ENCODE measurements at places on chromosomes 2 and 18. TPM values are rescaled to one million over a fixed set of nuclear protein-coding genes. Genes with fewer than 3 reads are reported as not detected.

DNA sequence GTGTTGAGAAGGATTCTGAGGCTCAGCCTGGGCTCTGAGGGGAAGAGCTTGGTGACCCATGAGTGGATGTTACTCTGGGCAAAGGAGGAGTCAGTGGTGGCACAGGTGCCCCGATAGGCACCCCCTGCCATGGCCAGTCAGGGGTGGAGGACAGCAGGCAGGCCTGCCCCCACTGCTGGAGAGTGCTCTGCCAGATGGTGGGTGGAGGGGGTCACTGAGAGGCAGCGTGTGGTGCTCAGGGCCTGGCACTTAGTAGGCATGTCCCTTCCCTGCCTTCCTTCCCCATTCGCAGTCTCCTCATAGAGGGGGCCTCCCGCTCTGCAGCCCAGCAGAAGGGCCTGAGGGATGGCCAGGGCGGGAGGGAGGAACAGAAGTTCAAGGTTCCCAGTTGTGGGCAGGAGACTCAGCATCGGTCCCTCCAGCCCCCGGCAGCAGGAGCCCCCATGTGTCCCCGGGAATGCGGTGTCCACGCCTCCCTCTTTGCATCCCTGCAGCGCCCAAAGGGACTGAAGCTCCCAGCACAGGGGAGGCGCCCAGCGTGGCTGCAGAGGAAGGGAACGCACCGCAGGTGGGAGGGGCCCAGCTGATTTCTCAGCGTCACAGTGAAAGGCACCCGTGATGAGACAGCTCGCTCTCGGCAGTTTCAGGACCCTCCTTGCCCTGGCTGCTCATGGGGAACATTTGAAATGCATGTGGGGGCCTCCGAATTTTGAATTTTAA lies 5.7 kb upstream of the SNED1 start:
- no peak for DNase-seq

Gene ZAP70
- 1.4 TPM for total RNA-seq

- DNase-seq, result no peak
These were observed 158.3 kb downstream of the PRPF40A start for GRCh38 chr2:152559008-152559407.

GRCh38 chr2:15115776-15116175 lies 445.4 kb downstream of the NBAS start:
- DNase-seq, result no peak

GRCh38 chr2:182521453-182522404 lies 94.9 kb upstream of the PDE1A start:
- DNase-seq, result no peak

GRCh38 chr18:54883816-54884604 lies 55.7 kb downstream of the RAB27B start:
- no peak for DNase-seq

DNA sequence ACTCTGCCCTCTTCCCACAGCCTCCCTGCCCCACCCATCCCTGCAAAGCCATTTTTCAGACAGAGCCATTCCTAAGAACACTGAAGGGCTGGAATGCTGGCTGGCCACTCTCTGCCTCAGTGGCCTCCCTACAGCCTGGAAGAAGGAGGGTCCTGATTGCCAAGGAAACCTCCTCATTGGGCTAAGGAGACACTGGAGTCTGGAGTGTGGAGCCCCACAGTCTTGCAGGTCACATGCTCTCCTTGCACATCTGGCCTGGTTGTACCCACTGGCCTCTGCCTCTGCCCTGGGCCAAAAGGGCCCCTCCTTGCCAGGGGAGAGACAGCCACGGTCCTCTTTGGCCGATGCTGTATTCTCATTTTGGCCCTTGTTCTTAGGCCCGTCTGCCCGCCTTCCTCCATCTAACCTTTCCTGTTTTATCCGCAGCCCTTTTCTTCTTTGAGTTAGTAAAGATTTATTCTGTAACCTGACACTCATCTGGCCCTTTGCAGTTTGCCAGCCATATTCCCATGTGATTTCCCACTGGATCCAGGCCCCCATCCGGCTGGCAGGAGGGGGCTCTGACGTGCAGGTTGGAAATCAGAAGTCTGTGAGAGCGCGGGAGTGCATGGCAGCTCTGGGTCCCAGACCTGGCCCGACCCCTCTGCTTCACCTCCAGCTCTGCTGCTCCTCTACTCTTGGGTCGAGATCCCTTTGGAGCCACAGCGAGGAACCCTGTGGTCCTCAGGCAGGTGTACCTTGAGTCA lies 11.0 kb upstream of the CATIP start:
- DNase-seq, result no peak

Gene CHMP1B
- 30.5 TPM for total RNA-seq

DNA sequence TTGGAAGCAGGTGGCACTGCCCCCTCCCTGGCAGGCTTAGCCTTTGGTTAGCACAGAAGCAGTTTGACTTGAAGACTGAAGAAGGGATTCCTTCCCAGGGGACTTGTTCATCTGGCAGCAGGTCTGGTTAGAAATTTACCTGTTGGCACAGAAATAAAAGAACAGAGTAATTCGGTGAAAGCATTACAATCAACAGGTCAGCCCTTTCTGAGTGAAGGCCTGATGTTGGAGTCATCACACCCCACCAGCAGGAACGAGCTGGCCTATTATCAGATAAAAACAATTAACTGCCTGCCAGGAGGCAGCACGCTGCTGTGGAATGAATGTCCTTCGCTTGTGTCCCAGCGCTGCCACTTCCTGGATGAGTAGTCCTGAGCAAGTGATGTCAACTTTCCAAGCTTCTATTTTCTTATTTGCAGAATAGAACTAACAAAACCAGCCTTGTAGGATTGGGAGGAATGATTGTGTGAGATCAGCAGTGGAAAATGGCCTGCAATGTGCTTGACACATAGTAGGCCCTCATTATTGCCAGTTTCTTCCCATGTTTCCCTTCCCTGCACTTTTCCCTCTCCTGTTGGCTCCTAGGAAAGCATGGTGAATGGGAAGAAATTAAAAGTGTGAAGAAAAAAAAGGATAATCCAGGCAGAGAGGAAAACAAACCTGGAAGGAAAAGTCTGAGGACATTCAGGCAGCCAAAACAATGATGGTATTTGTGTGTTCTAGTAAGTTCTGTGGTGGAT lies 29.0 kb downstream of the LGALSL start:
- no peak for DNase-seq

Gene SRBD1
- total RNA-seq, result 5.3 TPM

Gene MYL1
- total RNA-seq, result 0.43 TPM

All from right atrium auricular region (tissue), 2 donors.